ENCODE measurements at places on chromosomes 2 and 18.

DNA sequence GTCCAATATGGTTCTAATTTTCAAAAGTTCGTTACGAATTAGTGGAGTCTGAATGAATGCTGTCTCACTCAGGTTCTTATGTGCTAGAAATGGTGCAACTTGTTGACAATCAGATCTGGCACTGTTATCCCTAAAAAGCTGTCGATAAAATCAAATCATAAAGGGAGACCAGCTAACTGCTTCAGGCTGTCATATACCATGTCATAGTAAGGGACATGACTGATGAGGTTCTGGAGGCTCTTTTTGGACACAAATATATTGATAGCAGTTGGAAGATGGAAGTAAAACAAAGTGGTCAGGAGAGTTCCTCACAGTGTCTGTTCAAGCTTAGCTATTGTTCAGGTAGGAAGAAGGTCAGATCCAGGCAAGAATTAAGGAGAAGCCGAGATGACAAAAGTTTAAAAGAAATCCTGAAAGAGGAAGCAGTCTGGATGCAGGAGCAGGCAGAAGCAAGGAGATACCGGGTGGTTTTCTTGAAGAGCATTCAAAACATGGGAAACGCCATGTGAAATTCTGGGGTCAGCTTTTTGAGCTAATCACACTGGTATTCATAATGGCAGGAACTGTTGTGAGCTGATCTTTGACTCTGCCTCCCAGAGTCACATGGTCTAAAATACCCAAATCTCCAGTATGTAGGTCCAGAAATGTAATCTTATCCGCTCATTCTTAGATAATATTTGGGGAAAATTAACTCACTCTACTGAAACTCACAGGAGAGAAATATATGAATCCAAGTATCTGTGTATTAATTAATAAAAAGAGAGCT is 9.4 kb upstream of the CAVIN2 start:
- no peak for DNase-seq

DNA sequence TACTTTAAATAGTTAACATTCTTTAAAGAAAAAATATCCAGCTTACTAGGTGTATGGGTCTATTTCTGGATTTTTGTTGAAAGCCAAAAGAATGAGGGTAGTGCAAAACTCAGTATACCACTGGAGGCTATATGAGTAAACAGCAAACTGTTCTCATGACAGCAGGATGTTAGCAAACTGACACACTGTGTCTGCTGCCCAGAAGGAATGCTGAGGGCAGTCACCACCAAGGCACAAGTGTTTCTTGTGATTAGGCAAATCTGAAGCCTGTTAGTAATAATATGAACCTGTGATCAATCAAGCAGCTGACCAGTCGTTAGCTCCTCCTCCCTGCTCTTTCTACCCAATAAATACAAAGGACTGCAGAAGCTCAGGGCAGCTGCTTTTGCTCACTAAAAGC is 50.5 kb upstream of the SULT1C3 start:
- DNase-seq, result no peak

DNA sequence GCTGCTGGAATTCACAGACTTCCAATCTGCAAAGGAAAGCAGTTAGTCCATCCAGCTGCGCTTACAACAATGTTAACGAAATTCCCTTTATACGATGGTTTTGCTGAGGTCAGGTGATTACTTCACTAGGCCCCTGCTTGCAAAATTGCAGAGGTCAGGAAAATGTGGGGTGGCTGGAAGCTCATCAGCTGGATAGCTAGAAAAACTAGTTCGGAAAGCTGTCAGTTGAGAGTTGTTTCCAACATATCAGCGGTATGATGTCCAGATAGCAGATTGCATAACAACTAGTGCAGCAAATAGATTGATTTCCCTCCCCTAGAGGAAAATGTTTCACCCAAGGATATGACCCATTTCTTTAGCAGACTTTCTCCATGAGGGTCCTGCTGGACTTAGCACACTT is 2021.1 kb upstream of the CELF4 start:
- no peak for DNase-seq

GRCh38 chr2:179787601-179788000 is 73.8 kb downstream of the ZNF385B start:
- DNase-seq, result no peak

GRCh38 chr18:25612466-25612865 is 260.5 kb upstream of the ZNF521 start:
- DNase-seq, result no peak

DNA sequence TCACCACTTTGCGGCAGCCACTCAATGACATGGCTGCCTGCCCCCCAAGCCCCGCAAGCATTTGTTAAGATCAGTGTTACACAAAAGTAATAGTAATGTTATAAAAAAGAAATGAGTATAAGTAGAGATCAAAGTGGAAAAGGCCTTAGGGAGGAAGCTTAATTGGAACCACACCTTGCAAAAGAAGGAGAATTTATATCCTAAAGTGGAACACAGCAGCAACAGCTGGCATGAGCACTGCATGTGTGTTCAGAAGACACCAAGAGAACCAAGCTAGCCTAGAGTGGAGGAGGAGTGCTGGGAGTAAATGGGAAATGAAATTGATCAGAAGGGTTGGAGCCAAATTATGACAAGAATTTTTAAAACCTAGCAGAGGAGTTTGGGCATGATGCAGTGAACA is 73.1 kb upstream of the STK17B start:
- DNase-seq, result no peak

DNA sequence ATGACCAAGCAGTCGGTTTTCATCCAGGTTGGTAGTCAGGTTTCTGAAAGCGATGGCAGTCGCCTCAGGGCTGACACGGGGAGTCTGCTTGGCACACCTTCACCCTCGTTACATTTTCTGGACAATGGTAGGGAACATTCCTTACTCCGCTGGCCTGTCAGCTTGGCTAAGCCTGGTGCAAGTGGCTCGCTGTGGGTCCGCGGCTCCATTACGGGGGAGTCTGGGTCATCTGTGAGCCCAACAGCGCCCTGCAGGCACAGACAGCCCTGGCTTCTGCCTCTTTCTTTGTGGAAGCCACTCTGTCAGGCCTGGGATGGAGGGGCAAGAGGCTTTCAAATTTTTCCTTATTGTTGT is 95.6 kb downstream of the HDAC4 start:
- no peak for DNase-seq

DNA sequence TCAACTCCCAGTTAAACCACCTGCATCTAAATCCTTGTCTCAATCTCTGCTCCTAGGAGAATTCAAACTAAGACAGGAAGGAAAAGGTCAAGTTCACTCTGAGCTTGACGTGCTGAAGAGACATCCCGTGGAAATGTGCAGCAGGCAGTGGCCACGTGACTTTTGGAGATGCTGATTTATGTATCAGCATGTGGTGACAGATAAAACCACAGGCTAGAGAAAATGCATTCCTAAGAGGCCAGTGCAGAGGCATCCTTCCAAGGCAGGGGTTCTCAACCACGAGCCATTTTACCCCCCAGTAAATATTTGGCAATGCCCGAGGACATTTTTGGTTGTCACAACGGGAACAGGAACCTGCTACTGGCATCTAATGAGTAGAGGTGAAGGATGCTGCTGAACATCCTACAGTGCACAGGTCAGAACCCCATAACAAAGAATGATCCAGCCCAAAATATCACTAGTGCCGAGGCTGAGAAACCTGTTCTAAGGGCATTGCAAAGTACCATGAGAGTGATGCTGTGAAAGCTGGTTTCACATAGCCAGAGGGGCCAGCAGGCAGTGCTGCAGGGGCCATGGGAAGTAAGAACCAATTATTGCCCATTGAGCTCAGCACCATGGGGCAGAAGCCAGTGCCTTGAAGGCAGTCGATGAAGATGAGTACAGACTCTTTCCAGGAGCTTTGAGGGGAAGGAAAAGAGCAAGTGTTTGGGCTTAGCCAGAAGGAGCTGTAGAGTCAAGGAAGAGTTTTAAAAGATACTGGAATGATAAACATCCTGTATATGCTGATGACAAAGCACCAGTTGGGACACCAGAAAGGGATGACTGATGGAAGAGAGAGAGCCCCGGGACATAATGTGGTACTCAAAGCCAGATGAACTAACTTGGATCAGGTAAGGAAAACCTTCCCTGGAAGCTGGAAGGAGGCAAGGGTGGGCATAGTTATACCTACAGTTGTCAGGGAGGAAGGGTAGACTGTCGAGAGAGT is 174.6 kb downstream of the HAUS1 start:
- DNase-seq, result no peak

GRCh38 chr18:28689588-28689987 is 512.7 kb upstream of the CDH2 start:
- no peak for DNase-seq

- DNase-seq, result no peak
These were observed 533.1 kb downstream of the RNF144A start for GRCh38 chr2:7450188-7450832.

- no peak for DNase-seq
These were observed 201.7 kb upstream of the MGAT5 start for GRCh38 chr2:134052173-134052572.

DNA sequence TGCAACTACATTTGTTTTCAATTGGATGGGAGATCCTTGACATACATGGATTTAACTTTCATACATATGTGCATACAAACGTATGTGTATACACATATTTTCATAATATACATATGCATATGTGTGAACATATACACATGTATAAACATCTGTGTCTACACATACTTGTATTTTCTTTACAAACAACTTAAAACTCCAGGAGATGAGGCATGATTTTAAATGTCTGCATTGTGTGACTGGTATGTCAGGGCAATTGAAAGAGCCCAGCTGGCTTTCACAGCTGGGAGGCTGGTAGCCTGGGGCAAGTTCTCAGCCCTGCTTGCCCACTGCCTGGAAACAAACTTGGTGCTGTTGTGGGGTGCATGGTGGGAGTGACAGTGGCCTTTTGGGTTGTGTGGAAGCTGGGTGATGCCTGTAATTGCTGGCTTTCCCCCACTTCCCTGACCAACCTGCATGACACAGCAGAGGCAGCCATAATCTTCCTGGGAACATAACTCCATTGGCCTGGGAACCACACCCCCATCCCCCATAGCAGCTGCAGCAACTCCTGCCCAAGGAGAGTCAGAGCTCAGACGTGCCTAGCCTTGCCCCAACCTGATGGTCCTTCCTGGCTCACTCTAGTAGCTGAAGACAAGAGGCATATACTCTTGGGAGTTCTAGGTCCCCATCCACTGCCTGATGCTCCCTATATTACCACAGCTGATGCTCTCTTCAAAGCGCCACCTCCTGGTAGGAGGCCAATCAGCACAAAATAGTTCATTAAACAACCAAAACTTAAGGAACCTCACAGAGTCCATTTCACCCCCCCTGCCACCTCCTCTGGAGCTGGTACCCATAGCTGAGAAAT is 158.3 kb downstream of the CERS6 start:
- DNase-seq, result no peak

GRCh38 chr2:111022633-111023032 is 98.1 kb upstream of the BCL2L11 start:
- no peak for DNase-seq

DNA sequence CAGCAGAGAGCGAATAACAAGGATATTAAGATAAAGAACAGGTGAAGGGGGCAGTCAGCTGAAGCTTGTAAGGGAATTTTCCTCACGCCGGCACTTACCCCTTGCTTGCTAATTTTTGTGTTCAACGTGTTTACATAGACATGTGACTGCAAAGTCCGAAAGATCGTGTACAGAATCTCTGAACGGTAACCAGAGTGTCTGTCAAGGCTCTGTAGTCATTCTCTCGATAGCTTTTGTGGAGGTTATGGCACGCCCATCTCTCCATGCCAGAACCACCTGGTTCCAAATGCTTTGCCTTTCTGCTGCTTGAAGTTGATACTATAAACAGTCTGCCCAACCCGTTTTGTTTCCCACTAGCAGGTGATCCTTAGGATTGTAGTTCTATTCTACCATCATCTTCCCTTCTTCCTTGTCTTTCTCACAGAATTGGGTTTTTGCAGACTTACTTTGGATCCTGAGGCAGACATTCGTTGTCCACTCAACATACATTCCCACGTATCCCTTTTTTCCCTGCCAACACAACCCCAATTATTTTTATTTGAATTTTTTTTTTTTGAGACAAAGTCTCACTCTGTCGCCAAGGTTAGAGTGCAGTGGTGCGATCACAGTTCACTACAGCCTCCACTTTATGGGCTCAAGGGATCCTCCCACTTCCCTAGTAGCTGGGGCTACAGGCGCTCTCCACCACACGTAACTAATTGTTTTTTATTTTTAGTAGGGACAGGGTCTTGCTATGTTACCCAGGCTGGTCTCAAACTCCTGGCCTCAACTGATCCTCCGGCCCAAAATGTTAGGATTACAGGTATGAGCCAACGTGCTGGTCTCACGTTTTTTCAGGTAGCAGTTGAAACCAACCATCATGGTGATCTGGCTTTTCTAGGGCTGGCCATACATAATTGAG is 1.3 kb upstream of the USP34 start:
- no peak for DNase-seq

DNA sequence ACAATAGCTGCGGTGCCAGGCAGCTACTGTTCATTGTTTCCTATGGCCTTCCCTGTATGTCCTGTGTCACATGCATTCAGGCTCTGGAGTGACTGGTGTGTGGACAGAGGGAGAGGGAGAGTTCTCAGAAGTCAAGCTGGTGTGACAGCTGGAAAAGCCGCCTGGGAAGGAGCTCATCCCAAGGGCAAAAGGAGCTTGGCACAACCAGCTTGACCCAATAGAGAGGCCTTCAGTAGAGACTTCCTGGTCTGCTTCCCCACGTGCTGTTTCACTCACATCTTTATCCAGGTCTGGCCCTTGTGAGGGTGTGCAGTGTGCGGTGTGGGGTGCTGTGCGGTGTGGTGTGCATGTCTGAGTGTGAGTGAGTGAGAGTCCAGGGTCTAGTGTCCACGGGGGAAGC is 11.1 kb upstream of the NT5DC4 start:
- DNase-seq, result no peak

- no peak for DNase-seq
These were observed 3.9 kb downstream of the SALL3 start for GRCh38 chr18:78983512-78983911.

Measured in NCI-H2081 (cell line).